Anterior cingulate cortex (tissue), 58 donors: ENCODE measurements at places on chromosomes 6 and 20.

- DNase-seq, result no peak
Observed at GRCh38 chr6:30066082-30066481, 916 bp upstream of the PPP1R11 start.

GRCh38 chr6:31058128-31058894 lies 48.0 kb downstream of the MUC22 start:
- peak; percentile 18 for DNase-seq

GRCh38 chr20:29873946-29874345 lies 1383.5 kb upstream of the DEFB115 start:
- no peak for DNase-seq

GRCh38 chr6:20909621-20910020 lies 375.4 kb downstream of the CDKAL1 start:
- DNase-seq, result no peak

DNA sequence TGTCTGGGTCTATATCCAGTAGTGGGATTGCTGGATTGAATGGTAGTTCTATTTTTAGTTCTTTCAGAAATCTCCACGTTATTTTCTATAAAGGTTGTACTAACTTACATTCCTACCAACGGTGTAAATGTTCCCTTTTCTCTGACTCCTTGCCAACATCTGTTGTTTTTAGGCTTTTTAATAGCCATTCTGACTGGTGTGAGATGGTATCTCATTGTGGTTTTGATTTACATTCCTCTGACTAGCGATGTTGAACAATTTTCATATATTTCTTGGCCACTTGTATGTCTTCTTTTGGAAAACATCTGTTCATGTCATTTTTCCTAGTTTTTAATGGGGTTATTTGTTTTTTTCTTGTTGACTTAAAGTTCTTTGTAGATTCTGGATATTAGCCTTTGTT lies 99.3 kb downstream of the BMP2 start:
- no peak for DNase-seq

DNA sequence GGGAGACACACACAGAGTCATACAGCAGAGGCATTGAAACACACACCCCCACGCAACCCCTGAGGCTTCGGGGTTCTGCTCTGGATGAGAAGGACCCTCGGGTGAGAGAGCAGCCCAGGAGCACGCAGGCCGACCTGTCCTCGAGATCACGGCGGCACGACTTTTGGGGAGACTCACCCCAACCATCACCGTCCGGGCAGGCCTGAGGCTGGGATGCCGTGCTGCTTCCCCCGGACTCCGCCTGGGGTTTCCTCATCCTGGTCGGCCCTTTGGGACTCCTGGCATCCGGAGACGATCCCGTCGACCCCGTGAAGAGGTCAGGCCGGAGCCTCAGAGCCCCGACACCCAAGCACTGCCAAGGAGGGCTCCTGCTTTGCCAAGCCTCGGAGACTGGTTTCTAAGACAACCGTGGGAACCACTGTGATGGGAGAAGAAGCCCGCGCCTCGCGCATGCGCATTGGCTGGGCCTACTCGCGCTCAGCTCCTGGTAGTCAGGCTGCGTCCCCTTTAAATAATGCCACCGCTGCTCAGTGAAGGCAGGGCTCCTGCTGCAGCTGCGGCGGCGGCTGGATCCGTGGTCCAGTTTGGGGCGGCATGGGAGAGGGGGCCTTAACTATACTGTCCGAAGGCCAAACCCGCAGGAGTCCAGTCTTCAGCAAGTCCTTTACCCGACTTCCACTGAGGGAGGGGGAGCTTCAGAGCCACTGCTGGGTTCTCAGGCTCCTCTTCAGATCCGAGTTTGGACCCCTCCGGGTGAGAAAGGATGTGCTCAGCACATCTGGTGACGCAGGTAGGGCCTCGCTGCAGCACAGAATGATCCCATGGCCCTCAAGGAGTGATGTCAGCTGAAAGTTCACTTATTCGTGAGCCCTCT lies 171.4 kb upstream of the ZNF337 start:
- DNase-seq, result peak; percentile 81

GRCh38 chr6:36933102-36933501 lies 21.4 kb upstream of the PI16 start:
- DNase-seq, result no peak

DNA sequence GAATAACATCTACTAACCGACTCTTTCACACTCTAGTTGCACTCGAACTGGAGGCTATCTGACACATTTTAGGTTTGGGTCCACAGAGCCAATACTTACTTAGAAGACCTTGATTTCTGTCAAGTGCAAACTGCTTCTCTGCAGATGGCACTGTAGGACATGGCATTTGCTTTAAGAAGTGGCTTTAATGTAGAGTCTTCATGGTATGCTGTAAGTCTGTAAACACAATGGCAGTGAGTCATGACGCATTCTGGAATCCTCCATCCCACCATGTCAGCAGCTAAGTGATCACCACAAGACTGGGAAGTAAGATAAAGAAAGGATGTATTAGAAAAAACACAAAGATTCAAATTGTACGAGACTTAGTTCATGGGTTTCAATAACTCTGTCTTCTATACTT lies 377.0 kb upstream of the NOX3 start:
- no peak for DNase-seq

DNA sequence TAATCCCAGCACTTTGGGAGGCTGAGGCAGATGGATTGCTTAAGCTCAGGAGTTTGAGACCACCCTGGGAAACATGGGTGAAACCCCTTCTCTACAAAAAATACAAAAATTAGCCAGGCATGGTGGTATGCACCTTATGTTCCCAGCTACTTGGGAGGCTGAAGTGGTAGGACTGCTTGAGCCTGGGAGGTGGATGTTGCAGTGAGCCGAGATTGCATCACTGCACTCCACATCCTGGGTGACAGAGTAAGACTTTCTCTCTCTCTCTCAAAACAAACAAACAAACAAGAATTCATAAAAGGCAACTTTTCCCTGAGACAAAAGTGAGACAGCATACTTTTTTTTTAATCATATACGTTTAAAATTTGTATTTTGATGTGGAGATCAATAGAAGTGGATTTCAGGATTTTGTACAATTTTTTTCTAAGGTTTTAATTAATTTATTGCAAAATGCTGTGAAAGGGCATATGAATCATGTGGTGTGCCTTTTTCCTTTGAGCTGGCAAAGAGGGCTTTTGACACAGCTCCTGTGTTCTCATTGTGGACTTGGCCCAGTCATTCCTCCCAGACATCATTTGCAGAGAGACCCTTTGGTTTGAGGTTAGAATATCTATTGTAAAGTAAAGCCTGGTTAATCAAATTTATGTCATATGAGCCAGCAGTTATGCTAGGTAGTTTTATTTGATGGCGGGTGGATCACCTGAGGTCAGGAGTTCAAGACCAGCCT lies 77.1 kb downstream of the TULP4 start:
- DNase-seq, result no peak

DNA sequence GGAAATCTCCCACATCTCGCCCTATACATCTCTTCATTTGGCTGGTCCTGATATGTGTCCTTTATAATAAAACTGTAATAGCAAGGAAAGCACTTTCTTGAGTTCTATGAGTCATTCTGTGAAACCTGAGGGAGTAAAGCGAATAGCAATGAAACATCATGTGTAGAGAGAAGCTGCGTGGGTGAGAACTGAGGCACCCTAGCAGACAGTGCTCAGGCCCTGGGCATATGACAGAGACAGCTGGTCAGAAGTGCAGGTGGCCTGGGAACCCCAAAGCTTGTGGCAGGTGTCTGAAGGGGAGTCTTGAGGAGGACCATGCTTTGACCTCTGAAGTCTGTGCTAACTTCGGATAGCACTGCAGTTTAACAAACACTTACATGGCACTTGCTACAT lies 1.3 kb upstream of the BLOC1S5 start:
- no peak for DNase-seq

- no peak for DNase-seq
Observed at GRCh38 chr20:4600308-4601014, 121.2 kb upstream of the PRND start.
